ENCODE measurements at places on chromosomes 7 and 10.

DNA sequence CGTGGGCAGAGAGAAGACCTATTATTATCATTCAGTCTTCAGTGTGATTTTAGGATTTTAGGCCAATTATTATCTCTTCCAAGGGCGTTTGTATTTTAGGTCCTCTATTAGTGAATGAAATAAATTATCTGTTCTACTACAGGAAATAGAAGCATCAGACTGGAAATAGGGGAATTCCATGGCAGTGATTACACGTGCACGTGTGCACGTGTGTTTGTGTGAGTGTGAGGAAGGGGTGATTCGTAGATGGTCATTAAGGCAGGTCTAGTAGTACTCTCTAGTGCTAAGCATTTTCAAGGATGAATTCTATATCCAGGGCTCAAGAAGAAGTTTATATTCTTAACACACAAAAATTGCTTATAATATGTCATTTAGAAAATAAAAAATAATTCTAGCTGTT is 623.2 kb downstream of the GATA3 start:
- no peak for DNase-seq

DNA sequence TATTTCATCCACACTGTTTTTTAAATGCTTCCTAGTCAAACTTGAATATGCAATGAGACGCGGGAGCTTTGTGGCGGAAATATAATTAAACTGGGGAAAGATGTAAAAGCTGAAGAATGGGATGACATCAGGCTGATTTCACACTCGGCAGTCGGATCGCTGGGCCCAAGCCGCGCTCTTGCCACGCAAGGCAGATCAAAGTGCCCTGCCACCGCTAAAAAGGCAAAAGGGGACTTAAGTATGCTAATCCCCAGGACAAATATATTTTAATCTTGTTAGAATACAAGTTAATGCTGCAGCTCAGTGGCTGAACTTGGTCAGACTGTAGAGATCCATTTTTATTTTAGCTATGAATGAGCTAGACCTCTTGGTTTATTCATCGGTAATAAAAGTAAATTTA is 13.8 kb downstream of the EN2 start:
- no peak for DNase-seq

DNA sequence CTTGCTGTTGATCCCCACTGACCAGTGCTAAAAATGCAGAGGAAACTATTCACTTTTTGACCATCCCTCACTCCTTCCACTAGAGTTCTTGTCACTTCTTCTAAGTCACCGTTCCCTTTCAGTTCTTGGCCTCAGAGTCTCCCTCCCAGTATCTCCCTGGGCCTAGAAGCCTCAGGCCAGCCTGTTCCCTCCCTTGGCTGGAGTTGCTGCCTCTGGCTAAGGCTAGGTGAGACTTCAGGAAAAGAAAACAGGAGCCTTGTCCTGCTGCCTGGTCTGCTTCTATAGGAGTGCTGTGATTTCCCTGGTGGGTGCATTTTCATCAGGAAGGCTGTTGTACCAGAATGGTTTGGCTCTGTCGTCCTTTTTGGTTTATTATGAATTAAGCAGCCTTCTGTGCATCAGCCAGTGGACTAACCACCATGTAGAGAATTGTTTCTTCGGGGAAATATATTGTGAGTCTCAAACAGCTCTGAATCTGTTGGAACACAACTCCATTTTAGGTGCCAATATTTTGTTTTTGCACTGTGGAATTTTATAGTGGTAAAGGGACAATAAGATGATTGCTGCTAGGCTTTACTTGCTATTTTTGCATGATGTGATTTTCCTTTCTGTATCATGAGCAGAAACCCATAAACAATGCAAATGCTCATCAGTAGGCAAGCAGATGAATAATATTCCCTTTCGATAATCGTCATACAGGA is 233.4 kb upstream of the FZD1 start:
- no peak for DNase-seq

GRCh38 chr7:30841025-30841735 is 70.0 kb downstream of the MINDY4 start:
- DNase-seq, result no peak

GRCh38 chr10:8051851-8052257 is 2.6 kb upstream of the GATA3 start:
- no peak for DNase-seq

DNA sequence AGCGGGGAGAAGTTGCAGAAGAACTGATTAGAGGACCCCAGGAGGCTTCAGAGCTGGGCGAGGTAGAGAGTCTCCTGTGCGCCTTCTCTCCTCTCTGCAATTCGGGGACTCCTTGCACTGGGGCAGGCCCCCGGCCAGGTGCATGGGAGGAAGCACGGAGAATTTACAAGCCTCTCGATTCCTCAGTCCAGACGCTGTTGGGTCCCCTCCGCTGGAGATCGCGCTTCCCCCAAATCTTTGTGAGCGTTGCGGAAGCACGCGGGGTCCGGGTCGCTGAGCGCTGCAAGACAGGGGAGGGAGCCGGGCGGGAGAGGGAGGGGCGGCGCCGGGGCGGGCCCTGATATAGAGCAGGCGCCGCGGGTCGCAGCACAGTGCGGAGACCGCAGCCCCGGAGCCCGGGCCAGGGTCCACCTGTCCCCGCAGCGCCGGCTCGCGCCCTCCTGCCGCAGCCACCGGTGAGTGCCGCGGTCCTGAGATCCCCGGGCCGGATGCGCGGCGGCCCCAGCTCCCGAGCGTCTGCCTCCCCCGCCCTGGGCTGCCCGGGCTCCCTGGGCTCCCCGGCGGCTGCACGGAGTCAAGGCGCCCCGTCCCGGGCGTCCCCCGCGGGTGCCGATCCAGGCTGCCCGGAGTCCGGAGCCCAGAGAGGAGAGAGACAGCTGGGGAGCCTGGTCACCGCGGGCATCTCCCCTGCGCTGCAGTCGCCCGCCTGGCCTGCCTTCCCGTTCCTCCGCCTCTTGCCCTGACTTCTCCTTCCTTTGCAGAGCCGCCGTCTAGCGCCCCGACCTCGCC is at the start of gene PLAU:
PLAU (plus strand) TSS at position 369 of the 789 bp plus-strand sequence. CDS start 424 bp downstream, outside the sequence.
- DNase-seq, result no peak

DNA sequence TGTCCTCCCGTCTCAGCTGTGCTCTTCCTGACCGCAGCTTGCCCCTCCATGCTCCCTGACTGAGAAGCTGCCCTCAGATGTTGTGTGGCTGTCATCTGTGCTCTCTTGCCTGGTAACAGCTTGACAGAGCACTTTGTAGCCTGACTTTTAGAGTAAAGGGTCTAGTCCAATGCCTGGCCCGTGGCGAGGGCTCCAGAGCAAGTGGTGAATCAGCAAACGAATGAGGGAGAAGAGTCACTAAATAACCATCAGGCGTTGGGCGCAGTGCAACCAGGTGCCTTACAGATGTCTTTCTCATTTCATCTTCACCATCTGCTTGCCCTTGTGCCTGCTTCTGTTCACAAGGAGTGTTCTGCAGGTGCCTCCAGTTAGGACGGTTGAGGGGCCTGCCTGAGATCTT is 45.6 kb downstream of the MKI67 start:
- no peak for DNase-seq

DNA sequence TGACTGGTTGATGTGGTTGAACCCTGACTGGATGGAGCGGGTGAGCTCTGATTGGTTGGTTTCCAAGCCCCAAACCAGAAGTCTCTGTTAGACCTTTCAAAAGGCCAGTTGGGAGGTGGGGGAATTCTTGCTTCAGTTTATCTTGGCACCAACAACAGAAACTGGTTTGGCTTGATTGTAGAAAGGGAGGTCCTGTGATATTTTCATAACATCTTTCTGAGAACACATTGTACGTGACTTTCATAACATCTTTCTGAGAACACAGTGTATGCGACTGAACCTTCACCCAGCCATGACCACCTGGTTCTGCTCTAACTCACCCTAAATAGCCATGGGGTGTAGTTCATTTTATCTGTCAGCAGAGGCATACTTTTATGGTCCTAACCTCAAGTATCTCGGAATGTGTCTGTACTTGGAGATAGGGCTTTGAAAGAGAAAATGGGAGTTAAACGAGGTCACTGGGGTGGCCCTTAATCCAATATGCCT is 88.3 kb downstream of the GALNT17 start:
- DNase-seq, result no peak
